ENCODE measurements at places on chromosomes 7 and 10.

- DNase-seq, result no peak
Observed at GRCh38 chr7:159023206-159023605, 121.5 kb downstream of the VIPR2 start.

DNA sequence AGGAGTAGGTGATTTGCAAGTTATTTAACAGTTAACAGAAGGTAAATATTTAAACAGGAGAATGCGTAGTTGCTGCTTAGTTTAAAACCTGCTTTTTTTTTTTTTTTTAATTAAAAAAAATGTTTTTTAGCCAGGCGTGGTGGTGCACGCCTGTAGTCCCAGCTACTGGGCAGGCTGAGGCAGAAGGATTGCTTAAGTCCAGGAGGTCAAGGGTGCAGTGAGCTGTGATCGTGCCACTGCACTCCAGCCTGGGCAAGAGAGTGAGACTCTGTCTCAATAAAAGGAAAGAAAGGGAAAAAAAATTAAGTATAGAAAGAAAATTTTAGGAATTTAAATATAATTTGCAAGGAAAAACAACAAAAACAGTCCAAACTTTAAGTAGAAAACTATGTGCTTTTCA, 71.6 kb downstream of the BTRC start:
- no peak for DNase-seq

DNA sequence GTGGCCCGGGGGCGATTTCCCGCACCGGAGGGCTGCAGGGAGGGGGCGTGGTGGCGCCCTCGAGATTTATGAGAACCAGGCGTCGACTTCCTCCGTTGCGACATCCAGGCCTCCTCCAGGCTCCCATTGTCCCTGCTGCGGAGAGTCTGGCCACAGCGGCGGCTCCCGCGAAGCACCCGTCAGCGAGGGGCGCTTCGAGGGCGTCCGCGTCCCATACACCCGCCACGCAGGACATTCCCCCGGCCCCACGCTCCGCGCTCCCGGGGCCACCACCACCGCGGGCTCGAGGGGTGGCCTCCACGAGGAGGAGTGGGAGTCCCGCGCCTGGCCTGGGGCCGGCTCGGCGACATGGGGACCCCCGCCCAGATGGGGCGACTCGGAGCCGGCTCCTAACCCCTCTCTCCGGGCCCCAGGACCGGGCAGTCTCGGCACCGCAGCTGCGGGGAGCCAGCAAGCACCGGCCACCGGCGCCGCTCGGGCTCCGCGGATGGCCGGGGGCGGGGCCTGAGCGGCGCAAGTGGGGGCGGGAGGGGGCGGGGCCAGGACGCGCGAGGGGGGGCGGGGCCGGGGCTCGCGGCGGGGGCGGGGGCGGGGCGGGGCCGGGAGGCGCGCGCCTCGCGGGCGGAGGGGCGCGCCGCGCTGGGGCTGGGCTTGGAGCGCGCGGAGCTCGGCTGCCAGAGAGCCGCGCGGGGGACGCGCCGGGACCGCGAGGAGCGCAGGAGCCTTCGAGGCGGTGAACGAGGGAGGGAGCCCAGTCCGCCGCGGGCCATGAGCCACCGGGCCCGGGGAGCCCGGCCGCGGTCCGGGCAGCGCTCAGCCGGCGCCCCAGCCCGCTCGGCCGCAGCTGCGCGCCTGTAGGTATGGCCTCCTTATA, at the start of gene SH2B2:
SH2B2 (plus strand) TSS at position 632 of the 874 bp plus-strand sequence. CDS start 13,683 bp downstream, outside the sequence.
- peak; percentile 67 for DNase-seq

DNA sequence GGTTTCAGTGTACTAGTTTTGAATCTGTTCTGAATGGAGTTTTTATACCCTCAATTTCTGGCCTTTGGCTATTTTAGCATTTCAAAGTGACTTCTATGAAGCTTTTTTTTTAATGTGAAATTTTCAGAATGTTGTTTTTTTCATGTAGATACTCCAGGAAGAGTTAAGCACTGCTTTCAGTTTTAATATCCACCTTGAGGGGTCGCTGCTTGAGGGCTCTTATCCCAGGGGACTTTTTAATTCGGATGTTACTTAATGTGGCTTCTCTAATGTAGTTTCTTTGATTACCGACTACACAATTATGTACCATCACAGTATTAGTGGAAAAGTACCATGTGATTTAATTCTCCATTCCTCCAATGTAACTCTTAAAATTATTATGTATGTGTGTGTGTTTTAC, 5.2 kb downstream of the IFIT5 start:
- no peak for DNase-seq

DNA sequence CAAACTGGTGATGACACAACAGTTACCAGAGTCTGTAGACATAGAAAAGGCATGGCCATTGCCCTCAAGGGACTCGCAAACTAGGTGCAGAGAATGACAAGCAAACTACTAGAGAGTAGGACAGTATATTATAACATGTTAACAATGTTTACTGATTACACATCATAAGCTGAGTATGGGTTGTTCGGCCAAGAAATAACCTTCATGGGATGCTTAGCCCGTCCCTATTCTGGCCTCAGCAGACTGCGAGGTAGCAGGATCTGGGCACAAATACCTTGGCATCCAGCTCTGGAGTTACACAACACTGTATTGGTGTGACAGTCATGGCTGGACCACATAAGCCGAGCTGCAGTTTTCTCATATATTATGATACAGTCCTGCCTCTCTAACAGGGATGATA, 51.4 kb downstream of the ABCB4 start:
- DNase-seq, result no peak

GRCh38 chr7:69090936-69091335, 507.3 kb upstream of the AUTS2 start:
- DNase-seq, result no peak

- no peak for DNase-seq
Observed at GRCh38 chr7:4523873-4524272, 158.2 kb upstream of the FOXK1 start.

GRCh38 chr10:52437205-52437646, 123.1 kb downstream of the DKK1 start:
- no peak for DNase-seq

DNA sequence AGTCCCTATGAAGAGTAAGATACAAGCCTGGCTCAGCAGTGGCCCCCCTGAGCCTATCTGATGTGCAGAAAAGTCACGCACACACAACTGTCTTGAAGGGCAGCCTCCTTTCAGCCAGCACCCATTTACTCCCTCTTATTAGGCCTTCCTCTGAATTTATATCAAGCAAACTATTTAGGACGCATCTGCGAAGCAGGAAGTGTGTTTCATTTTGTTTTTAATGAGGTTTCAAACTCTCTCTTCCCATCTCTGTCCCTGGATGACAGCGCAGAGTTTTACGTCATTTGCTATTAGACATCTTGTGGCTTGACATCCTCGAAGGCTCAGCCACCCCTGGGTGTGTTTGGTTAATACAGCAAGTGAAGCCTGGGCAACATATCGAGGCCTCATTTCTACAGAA, 79.5 kb downstream of the CUX1 start:
- DNase-seq, result no peak

DNA sequence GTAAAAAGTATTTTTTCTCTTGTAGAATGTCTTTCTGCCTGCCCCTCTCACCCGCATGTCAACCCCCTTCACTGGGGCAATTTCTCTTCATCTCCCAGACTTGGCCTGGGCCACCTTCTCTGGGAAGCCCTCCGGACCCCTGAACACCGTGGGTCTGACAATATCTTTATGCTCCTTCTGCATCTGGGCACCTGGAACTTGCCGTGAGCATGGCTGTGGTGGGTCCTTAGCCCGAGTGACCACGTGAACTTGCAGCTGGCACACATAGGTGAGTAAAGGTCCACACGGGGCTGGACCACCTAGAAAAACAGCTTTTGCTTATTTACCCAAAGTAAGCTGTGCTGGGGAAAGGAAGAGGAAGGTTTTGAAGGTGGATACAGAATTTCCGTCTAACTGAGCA, 600.2 kb downstream of the DNAJB6 start:
- no peak for DNase-seq

GRCh38 chr7:149459540-149460452, 1.1 kb downstream of the ZNF777 start:
- DNase-seq, result peak; percentile 17

GRCh38 chr7:114949231-114949630, 27.3 kb downstream of the MDFIC start:
- no peak for DNase-seq

DNA sequence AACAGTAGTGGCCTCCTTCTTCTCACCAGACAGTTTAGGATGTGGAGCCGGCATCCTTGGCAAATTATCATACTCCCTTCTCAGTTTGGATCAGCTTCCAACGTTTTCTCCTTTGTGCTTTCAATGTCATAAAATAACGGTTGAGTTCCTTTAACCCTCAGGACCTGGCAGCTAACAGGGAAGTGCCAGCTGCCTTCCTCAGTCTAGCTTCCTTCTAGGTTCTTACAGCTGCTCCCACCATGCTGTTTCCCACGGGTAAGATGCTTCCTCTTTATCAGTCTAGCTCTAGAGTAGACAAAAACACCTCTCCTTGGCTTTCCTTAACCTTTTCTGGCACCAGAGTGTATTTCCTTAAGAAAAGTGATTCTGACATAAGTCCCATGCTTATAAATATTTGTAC, 33.2 kb downstream of the BLVRA start:
- no peak for DNase-seq

GRCh38 chr10:112434988-112435619, 11.6 kb downstream of the ZDHHC6 start:
- DNase-seq, result no peak

DNA sequence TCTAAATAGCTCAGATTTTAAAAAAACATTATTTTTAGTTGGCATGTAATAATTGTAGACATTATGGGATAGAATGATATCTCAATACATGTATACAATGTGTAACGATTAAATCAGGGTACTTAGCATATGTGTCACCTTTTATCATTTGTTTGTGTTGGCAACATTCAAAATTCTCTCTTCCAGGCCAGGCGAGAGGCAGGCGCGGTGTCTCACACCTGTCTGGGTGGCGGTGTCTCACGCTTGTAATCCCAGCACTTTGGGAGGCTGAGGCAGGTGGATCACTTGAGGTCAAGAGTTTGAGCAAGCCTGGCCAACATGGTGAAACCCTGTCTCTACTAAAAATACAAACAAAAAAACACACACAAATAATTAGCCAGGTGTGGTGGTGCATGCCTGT, 151.7 kb downstream of the RTKN2 start:
- DNase-seq, result no peak

- no peak for DNase-seq
Observed at GRCh38 chr10:71531485-71532446, 135.0 kb downstream of the CDH23 start.

GRCh38 chr7:156236181-156236889, 404.2 kb upstream of the RNF32 start:
- DNase-seq, result no peak

DNA sequence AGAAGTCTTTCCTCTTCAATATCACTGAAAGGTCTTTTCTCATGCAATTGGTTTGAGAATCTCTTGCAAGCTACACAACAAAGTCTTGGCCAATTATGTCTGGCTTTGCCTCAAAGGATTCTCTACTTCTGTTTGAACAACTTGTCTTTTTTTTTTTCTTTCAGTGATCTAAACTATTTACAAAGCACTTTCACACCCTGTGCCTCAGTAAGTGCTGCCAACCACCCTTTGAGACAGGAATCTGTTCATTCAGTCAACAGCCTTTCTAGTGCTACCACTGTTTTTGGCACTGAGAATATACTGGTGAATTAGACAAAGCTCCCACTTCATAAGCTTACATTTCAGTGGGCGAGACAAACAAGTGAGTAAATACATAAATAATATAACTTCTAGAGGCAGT, 26.9 kb upstream of the SDK1 start:
- DNase-seq, result no peak

- DNase-seq, result no peak
Observed at GRCh38 chr7:157579425-157579824, 242.6 kb downstream of the DNAJB6 start.

DNA sequence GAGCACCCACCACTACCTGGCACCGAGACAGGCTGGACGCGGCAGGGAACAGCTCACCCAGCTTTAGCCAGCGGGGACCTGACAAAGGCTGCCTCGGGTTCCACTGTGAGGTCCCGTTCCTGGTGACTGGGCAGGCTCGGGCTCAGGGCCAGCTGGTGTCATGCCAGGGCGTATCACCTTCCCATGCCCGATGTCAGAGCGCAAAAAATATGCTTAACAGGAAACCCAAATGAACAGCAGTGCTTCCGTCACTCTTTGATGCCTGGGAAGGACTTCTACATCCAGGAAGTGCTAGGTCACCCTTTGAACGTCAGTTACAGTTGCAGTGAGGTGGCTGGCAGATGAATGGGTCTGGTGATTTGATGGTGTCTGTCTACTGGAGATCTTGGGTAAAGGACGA, 106.0 kb downstream of the ADARB2 start:
- DNase-seq, result no peak

GRCh38 chr7:89049043-89049442, 253.5 kb upstream of the TEX47 start:
- no peak for DNase-seq

All from HTR-8/SVneo (cell line).